Fibroblast of skin of scalp (primary cell): ENCODE measurements at places on chromosomes 16 and 17.
A peak's percentile ranks its signal among the peaks of the same experiment; 100 is the strongest.

DNA sequence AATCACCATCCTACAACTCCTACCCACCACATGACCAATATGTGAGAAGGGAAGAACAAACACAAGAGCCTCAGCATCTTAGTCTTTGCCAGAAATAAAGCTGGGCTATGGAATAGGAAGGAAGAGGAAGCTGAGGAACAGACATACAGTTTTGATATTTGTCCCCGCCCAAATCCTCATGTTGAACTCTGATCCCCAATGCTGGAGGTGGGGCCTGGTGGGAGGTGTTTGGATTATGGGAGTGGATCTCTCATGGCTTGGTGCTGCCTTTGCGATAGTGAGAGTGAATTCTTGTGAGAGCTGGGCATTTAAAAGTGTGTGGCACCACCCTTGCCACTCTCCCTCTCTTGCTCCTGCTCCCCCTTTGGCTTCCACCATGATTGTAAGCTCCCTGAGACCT lies 52.4 kb upstream of the NLK start:
- no peak for DNase-seq

DNA sequence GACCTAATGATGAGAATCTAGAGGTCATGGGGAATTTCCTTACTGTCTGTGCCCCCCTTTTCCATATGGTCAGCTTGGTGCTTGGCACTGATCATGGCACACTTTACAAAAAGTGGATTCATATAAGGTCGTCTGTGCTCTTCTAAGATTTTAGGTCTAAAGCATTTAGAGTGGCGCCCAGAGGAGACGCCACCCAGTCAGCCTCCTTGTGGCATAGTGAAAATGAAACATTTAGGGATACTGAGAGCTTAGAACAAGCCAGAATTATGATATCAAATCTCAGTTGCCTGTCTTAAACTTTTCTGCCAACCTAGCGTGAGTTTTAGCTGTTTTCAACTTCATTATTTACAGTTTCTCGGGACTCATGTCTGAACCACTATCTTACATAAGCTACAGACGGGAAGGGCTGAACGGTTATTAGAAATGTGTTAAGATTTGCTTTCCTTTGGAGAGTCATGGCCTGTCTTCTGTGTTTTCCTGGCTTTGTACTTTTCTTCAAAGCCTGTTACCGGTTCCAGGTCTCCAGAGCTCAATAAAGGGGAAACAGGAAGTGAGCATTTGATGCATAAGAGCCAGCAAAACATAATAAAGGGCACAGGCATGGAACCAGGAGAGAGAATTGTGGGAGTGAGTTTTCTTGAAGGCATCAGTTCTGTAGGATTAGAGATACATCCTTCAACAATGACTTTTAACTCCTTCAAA lies 13.7 kb downstream of the ZNRF1 start:
- DNase-seq: no peak

GRCh38 chr17:68456339-68457167 lies 743 bp downstream of the WIPI1 start:
- DNase-seq: peak; percentile 90

DNA sequence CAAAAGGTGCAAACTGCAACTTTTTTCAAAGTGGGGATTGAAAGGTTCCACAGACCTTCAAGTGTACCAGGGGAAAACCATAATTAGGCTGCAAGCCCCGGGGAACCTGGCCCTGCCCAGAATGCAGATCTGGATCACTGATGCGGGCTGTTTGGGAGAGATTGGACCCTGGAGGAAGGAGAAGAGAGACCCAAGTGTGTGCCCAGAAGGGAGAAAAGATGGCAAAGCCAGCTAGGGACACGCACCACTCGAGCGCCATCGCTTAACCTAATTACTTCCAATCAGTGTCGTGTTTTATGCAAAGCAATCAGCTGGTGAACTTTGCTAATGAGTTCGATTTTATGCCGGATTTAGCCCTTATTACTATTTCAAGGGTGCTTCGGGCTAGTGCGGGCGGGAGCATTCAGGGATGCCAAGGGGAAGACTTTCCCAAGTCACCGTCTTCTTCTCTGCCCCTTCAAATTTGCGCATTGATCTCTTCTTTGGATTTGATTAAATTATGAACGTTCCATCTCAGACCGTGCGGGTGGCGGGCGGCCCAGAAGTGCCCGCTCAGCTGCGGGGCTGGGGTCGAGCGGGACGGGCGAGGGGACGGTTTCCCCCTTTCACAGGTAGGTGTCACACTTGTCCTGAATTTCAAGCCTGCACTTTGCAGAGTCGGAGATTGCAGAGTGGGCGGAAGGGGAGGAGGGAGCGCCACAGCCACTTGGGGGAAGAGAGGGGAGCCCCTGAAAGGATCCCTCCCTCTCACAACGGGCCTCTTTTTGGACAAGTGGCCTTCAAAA lies 4.0 kb downstream of the IRX5 start:
- peak; percentile 68 for DNase-seq

GRCh38 chr17:62134397-62134796 lies 69.3 kb upstream of the MED13 start:
- DNase-seq: peak; percentile 7

DNA sequence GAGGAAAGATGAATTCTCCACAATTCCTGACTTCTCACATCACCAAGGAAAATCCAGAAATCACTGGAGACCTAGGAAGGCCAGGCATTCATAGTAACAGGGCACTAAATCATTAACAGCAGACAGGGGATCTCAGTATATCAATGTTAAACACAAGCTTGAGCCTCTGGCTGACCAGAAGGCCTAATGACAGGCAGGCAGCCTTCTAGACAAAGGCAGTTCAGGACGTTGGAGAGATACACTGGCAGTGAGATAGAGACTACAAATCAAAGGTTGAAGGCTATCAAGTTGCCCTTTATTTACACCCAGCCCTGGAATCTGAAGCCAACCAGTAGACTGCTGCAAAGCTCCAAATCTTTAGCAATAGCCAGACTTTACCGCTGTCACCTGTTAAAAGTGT lies 422.8 kb upstream of the CCL2 start:
- DNase-seq: no peak
